DMS53 (cell line): ENCODE measurements at places on chromosomes 11 and 22.

DNA sequence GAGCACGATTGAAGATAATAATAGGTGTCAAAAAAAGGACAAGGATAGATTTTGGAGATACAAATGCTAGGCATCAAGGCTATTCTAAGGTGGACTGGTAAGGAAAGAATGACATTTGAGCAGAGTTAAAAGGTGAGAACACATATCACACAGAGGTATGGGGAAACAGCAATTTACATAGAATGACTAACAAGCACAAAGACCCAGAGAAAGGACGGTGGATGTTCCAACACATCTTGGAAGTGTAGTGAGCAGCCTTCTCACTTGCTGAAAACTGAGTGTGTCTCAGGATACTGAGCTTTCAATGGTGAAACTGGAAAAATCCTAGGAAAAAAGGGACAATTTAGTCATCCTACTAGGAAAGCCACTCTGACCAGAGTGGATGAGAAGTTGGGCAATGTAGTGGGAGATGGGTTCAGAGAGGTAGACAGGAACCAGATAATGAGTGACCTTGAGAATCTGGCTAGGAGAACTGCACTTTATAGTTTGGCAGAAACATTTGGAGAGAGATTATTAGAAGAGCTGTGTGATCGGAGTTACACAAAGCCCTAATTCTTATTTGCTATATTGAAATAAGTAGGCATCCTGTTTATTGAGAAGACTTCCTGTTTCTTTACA lies 706.0 kb downstream of the KCNA4 start:
- DNase-seq: no peak

- no peak for DNase-seq
These were observed 23.5 kb downstream of the MUC6 start for GRCh38 chr11:1012740-1013630.

- DNase-seq: peak; percentile 90
These were observed 25.4 kb downstream of the SIK3 start for GRCh38 chr11:117072517-117073461.

- DNase-seq: no peak
These were observed 117.2 kb upstream of the BMAL1 start for GRCh38 chr11:13160346-13160745.

GRCh38 chr11:77278595-77279506 lies 22.6 kb downstream of the GDPD4 start:
- peak; percentile 46 for DNase-seq

DNA sequence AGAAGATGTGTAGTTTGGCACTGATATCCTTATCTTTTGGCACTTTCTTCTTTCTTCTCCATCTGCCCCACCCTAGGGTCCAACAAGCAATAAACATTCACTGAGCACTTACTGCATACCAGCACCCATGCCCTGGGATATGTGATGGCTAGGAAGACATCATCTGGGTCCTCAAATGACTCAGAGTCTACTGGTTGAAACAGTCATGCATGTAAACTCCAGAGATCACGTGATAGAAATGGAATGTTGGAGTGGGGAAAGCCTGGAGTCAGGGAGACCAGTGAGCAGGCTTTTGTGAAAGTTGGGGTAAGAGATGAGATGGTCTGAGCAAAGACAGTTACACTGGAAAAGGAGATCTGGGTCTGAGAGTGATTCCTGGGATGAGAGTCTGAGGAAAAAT lies 724.9 kb upstream of the TENM4 start:
- no peak for DNase-seq

- DNase-seq: peak; percentile 96
These were observed 1.9 kb upstream of the LTBP3 start for GRCh38 chr11:65559951-65560537.
